H9 (cell line): ENCODE measurements at places on chromosomes 7 and 10. TPM values are rescaled to one million over a fixed set of nuclear protein-coding genes. Genes with fewer than 3 reads are reported as not detected.

DNA sequence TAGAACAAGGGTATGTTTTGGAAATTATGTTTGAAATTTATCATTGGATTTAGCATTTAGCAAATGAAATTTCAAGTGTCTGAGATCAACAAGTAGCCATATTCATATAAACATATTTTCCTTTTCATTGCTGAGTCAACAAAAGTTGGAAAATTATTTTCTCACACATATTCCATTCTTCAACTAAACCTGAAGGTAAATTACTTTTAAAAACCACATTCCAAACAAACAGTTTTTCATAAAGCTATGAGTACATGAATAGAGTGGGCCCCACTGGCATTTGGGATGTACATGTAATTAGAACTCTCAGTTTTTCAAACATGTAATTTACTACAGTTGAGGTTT is 178.3 kb upstream of the MKLN1 start:
- no peak for DNase-seq

GRCh38 chr10:5596611-5597341 is 69.6 kb downstream of the ASB13 start:
- no peak for DNase-seq

DNA sequence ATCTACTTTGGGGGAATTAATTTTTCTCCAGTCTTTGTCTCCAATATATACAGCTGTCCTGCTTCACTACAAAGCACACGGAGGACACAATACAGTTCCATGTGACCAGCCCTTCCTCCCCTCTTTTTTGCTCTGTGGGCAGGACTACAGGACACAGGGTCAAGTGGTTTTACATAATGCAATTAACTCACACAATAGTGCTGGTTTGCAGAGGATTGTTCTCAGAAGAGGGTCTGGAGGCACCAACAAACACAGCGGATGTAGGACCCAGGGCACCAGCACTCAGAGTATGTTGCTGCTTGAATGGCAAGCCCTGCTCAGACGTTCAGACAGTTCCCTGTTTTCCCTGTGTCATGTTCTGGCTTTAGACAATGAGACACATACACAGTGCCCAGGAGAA is 52.0 kb upstream of the NPTX2 start:
- DNase-seq = no peak

- DNase-seq = no peak
These were observed 125.0 kb upstream of the FOXK1 start for GRCh38 chr7:4556868-4557793.

- no peak for DNase-seq
These were observed 298.7 kb downstream of the ZEB1 start for GRCh38 chr10:31617757-31618156.

- DNase-seq = no peak
These were observed 11.1 kb downstream of the ADIRF start for GRCh38 chr10:86979296-86979818.

DNA sequence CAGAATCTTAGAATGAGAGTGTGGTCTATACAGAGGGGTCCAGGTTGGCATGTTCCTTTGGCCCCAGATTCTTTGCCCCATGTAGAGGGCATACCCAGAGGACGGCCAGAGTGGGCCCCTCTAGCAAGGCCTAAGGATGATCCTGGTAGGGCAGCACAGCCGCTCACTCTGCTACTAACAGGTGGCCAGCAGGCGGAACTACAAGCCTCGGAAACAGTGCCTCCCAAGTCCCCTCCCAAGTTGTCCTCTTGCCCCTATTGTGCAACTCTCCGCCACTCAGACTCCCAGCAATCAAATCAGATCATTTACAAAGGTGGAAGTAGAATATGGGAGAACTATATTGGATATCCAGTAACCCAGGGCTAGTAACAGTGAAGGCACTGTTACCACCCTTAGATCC is 107.4 kb downstream of the STRA8 start:
- peak; percentile 48 for DNase-seq

- DNase-seq = no peak
These were observed 591.1 kb downstream of the PTPRN2 start for GRCh38 chr7:157996359-157997079.

GRCh38 chr7:36762394-36762793 is 38.1 kb upstream of the AOAH start:
- DNase-seq = peak; percentile 36

UFSP1 gene
- 4.3 and 4.6 TPM in 2 replicates for total RNA-seq

DNA sequence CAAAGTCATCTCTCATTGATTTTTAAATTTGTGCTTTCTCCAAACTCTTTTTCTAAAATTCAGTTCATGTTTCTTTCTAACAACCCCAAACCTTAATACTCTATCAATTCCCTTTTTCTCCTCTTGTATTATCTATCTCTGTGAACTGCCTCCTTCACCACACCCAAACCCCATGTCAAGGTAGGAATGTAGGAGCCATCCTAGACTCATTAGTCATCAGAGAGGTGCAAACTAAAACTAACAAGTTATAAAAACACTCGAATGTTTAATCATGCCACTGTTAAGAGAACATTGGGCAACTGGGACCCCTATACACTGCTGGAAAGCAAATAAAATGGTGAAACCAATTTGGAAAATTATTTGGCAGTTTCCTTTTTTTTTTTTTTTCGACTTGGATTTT is 533.8 kb upstream of the LRRN3 start:
- DNase-seq = no peak

VSTM4 gene
- 0.35 and 0.44 TPM in 2 replicates for total RNA-seq

DNA sequence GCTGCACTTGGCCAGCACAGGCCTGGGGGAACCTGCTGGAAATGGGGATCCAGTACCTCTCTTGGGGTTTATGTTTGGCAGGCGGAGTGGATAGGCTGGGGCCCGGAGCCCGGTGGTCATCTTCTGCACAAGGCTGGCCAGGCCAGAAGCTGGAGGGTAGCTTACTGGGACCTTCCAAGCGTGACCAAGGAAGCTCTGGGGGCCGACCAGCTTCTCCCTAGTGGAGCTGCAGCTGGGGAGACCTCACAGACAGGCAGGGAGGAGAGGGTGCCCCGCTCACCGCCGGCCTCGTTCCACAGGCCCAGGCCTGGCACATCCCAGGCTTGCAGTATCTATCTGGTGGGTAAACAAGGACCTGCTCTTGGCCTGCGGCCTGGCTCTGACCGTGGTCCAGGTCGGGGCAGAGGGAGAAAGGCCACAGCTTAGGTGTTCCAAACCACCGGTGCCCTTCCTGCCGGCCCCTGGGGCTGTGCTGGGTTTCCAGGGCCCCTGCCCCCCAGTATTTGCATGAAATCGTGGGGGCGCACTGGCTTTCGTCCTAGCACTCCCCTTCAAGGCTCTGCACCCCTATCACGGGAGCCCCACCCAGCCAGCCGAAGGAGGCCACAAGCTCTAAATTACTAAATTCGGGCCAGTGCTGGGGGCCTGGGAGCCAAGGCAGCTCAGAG is 1.5 kb upstream of the ELFN1 start:
- peak; percentile 58 for DNase-seq

GRCh38 chr7:140621401-140622021 is 19.1 kb downstream of the DENND2A start:
- DNase-seq = no peak

SLC16A12 gene
- total RNA-seq = 0.77 and 0.88 TPM in 2 replicates

- no peak for DNase-seq
These were observed 1.9 kb downstream of the DKK1 start for GRCh38 chr10:52316001-52316400.

ZPBP gene
- total RNA-seq = not detected in 2 replicates

DNA sequence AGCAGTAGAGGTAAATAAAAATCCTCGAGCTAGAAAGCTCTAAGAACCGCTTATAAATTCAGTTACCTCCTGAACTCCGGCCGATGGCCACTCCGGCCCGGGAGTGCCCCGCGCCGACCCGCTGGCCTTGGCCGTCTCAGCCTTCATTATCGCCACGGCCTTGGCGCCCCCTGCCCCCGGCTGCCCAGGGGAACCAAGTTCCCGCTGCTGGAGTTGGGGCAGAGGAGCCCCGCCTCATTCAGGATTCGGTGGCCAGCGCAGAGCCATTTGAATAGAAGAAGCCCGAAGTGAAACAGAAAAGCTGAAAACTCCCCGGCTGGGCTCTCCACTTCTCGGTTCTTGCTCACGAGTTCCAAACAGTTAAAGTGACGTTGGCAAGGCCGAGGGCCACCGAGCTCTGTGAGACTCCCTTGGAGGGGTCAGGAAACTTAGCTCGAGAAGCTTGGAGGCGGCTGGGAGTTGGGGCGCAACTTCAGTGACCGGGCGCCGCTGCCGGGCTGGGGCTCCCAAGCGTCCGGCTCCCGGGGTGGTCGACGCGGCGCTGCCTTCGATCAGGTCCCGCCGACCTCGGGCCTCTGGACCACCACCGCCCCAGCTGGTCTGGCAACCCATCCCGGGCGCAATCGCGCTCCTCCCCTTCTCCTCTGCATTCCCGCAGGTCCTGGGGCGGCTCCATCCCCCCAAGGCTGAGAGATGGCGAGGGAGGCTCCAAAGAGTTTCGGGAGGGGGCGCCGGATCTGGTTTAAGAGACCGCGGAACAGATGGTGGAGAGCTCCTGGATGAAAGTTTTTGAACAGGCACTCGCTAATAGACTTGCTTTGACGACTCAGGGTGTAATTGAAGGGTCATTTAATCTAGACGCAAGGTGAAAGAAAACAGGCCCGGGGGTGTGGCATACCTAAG is 5.8 kb upstream of the FEZF1 start:
- peak; percentile 87 for DNase-seq

DNA sequence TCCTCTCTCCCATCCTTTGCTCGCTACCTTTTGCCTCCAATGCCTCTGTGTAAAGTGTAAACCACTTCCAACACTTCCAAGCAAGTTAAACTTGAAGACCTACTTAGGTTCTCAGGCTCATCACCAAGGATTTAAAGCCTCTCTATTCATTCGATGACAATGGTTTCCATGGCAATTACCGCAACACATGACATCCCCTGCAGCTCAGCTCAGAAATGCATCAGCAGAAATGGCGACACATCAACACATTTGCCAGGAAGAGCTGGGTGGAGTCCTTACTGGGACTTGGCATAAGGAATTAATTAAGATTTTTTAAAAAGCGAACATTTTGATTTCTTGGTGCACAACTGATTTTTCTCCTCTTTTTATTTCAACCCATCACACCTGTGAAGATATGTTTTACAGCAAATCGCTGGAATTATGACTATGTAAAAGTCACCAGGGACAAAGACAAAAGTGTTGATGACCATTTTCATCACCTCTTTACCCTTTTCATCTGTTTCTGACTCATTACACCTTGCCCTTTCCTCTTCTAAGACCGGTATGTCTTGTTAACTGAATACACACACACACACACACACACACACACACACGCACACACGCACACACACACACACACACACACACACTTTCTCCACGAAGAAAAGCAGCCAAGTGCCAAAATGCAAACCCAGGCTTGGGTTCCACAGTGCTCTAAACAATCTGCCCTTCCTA is 453.4 kb upstream of the CELF2 start:
- no peak for DNase-seq

FAM180A gene
- total RNA-seq = not detected in 2 replicates

ARHGAP22 gene
- 6.9 and 7.4 TPM in 2 replicates for total RNA-seq

- DNase-seq = no peak
These were observed 701.5 kb downstream of the GRID1 start for GRCh38 chr10:85665078-85665477.

DNA sequence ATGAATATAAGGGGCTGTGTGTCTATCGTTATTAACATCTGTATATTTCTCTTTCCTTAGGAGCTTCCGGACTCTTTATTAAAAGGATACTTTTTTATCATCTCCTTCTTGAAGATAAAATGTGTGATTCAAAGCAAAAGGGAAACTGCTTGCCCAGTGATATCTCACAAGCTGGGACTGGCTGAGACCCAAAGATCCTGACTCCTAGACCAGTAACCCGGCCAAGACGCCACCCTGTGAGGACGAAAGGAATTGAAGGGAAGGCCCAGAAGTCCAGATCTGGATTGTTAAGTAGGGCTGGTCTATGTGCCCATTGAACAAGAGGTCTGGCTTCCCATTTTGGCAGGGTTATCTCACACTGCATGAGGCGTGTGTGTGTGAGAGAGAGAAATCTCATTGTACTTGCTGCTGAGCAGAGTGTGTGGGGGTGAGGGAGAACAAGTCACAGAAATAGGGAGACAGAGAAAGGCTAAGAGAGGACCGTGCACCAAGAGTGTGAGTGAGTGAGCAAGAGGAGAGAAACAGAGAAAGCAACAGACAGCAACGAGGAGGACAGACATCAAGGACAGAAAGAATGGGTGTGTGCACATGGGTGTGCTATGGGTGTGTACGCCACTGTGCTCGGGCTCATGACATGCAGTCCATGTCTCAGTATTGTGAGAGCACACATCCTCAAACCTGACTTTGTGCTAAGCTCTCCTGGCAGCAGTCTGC is 75.4 kb downstream of the PLXNA4 start:
- DNase-seq = peak; percentile 58

GRCh38 chr10:293636-294035 is 158.4 kb downstream of the ZMYND11 start:
- DNase-seq = no peak

STK31 gene
- total RNA-seq = 0.24 and 0.33 TPM in 2 replicates

DNA sequence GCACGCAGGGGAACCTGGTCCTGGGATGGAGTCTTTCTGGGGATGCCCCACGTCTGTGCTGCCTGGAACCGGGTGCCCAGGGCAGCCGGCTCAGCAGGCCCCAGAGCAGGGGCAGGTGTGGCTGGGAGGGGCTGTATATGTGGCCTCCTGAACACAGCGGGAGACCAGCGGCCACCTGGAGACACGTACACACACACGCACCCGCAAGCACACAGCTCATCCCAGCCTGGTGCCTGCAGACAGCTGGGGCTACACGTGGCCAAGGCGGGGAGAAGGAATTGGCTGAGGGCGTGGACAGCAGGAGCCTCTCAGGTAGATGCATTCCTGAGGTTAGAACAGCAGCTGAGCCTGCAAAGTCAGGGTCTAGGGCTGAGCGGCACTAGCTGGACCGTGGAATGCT is 14.0 kb downstream of the ADAM8 start:
- no peak for DNase-seq

GRCh38 chr10:34729619-34730018 is 85.5 kb downstream of the PARD3 start:
- no peak for DNase-seq

DNA sequence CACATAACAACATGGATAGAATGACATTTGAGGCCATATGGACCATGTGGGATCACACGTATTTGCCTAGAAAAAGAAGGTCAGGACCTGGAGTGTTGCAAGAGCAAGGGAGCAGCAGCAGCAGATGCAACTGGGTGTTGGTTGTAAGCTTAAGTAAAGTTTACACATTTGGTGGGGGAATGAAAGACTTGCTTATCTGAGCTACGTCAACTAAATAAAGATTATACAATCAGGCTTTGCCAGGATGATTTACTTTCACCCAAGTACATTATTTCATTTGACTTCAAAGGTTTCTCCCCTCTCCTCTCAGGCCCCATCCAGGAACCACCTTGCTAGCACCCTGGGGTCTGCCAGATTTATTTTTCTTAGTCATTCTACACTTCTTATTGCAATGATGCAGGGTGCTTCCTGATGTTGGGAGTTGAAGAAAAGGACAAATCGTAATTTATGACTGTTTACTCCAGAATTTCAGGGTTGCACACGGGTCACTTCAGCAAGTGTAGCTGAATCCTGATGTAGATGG is 591.9 kb upstream of the IGFBP3 start:
- no peak for DNase-seq

GRCh38 chr10:10788761-10789160 is 228.9 kb upstream of the CELF2 start:
- no peak for DNase-seq

DNA sequence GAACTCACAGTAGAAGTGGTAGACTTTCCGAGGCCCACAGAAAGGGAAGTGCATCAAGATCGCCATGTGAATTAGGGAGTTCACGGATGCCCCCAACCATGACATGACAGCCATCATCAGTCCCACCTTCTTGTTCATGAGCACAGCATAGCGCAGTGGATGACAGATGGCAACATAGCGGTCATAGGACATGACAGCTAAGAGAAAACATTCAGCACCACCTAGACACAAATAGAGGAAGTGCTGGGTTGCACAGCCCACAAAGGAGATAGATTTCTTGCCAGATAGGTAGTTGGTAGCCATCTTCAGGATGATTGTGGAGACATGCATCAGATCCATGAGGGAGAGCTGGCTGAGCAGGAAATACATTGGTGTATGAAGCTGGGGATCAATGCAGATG is 342 bp downstream of the OR2AE1 start:
- DNase-seq = no peak
